ENCODE measurements at places on chromosomes 3 and 15. TPM values are rescaled to one million over a fixed set of nuclear protein-coding genes. Genes with fewer than 3 reads are reported as not detected.

The AADAC gene
- total RNA-seq: 0.32 TPM

DNA sequence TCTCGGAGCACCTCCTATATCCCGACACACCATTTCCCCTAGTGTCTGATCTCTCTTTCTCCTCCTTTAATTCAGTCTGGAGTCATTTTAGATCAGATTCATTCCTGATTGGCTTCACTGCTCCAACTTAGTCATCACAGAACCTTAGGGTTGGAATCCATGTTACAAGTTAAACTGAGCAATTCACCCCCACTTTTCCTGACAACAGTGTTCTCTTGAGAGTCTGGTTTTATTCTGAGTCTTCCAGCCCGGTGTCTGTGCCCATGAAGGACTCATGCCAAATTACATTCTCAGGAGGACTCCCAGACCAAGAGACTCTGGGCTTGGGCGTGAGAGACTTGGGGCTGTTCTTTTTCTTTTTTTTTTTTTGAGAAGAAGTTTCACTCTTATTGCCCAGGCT lies 57.5 kb downstream of the LPP start:
- H3K4me3 ChIP-seq: no peak overlapping the region
- DNase-seq: no peak
- peaks cover 36% of the 10 kb centered on the region for H3K4me1 ChIP-seq
- H3K36me3 ChIP-seq: no peaks in the 10 kb centered on the region
- peak overlapping the region; percentile 20 for H3K27ac ChIP-seq
- H3K27me3 ChIP-seq: no peaks in the 10 kb centered on the region

DNA sequence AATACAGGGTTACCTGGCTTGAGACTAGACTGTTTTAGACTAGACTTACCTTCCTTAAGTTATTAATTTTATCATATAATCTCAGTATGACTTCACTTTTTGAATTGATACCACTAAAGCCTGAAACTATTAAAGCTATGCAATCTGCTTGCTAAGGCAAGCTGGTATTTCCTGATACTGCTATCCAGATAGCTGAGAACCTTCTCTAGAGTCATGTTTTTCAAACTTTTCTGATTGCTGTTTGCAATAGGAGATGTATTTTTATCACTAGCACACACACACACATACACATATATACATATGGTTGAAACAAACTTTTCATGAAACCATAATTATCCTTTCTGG lies 9.3 kb upstream of the MAGI1 start:
- H3K4me3 ChIP-seq: no peak overlapping the region
- DNase-seq: no peak
- no peak overlapping the region for H3K27ac ChIP-seq
- no peaks in the 10 kb centered on the region for H3K36me3 ChIP-seq
- H3K27me3 ChIP-seq: no peaks in the 10 kb centered on the region

The HRG gene
- total RNA-seq: 0.11 TPM

DNA sequence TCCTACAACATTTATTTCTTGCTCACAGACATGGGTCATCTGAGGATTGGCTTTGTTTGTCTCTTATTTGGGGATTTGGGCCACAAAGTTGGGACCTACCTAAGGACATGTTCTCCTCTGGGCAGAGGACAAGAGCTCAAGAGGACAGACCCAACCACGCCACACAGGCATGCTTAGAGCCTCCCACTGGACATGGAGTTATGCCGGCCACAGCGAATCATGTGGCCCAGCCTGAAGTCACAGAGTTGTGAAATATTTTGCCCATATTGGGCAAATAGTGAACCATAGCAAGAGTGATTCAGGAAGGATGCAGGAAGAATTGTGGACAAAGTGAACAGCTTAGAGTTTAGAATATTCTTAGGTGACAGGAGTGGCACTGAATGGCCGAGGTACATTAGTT lies 9.9 kb downstream of the TRAK1 start:
- H3K27ac ChIP-seq: peak overlapping the region; percentile 26
- peaks cover 20% of the 10 kb centered on the region for H3K36me3 ChIP-seq
- peaks cover 35% of the 10 kb centered on the region for H3K4me1 ChIP-seq
- no peaks in the 10 kb centered on the region for H3K27me3 ChIP-seq
